ENCODE measurements at places on chromosomes 12 and 14.

GRCh38 chr12:82942521-82942920 is 255.8 kb downstream of the TMTC2 start:
- DNase-seq, result no peak

DNA sequence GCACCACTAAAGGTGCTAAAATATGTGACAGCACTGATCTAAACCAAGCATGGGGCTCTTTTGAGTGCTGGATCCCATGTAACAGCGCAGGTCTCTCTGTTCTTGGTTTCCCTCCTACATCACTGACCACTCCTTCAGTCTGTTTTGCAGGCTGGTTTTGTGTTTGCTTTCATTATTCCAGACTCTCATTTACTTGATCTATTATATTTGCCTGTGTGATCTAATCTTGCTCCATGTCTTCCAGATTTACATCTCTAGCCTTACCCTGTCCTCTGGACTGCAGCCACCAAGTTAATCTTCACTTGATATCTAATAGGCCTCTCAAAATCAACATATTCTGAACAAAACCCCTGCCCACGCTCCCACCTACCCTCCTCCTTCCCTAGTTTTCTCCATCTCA is 8.6 kb downstream of the GLIPR1 start:
- DNase-seq, result no peak

- no peak for DNase-seq
Measured at GRCh38 chr14:58656671-58657411, 19.1 kb downstream of the DACT1 start.

- no peak for DNase-seq
Measured at GRCh38 chr12:53292426-53292825, 2.9 kb upstream of the PFDN5 start.

GRCh38 chr14:52834440-52834842 is 43.0 kb upstream of the GNPNAT1 start:
- DNase-seq, result peak; percentile 88

- peak; percentile 22 for DNase-seq
Measured at GRCh38 chr12:50275556-50275955, 7.8 kb downstream of the LIMA1 start.

GRCh38 chr12:43179486-43179885 is 372.5 kb downstream of the ADAMTS20 start:
- DNase-seq, result no peak

GRCh38 chr14:67269298-67270060 is 28.2 kb downstream of the PALS1 start:
- no peak for DNase-seq

- DNase-seq, result no peak
Measured at GRCh38 chr14:25933731-25934130, 664.1 kb downstream of the NOVA1 start.

GRCh38 chr12:5873281-5873919 is 71.7 kb downstream of the ANO2 start:
- DNase-seq, result no peak

DNA sequence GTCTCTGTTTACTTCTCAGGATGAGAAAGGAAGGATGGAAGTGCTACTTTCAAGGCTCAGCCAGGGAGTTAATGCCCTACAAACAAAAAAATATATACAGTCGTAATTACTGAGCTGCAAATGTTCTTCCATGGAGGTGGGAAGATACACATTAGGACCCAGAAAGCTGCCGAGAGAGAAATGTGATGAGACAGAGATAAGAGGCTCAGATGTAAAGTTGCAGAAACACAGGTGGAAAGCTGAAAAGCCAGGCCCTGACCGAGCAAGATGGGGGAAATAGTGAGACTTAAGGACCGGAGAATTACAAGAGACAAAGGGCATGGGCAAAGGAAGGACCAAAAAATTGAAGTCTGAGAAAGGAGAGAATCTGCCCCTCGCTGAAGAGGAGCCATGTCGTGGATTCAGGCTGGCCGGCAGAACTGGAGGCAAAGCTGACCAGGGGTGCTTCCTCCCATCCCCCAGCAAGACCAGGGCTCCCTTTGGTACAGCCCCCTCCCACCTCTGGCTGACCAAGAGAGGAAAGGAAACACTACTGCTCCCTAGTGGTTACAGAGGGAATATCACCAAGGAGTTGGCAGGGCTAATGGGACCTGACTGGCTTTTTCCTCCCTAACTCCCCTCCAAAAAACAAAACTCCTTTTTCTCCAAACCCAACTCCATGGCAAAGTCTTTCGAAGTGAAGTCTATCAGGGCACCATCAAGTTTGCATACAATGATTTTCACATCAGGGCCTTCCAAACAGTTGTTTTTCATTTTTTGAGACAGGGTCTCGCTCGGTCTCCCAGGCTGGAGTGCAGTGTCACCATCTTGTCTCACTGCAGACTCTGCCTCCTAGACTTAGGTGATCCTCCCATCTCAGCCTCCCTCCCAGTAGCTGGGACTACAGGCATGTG is 12.1 kb downstream of the ZFHX2 start:
- no peak for DNase-seq

DNA sequence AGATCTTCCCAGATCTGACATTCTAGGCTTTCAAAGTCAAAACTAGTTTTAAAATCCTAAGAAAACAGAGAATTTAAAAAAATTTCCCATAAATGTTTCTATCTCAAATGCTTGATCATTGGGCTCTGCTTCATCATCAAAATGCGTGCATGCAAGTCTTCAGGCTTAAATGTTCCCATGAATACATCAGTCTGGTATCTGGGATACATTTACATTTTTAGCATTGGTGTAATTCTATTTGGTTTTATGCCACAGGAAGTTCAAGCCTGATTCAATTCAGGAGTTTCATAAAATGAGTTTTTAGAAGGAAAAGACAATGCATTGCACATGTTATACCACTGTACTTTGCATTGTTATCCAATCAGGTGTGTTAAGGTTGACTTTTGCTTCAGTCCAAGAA is 336.4 kb downstream of the PCNX1 start:
- no peak for DNase-seq

DNA sequence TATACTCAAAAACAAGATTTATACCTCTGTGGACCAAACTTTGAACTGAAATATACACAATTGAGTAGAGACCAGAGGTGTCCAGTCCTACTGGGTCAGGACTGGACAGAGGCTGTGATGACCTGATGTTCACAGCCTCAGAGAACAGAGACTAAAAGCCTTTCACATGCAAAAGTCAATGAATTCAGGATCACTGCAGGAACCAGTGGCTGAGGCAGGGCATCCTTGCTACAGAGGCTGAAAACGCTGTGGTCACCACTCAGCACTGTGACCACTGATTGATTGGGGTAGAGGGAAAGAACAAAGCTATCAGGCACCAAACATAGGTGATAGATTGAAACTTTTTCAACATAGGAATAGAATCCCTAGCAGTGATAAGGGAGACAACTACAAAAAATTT is 25.1 kb downstream of the GRIP1 start:
- DNase-seq, result no peak

GRCh38 chr12:49230176-49230804 is 34.6 kb upstream of the TUBA1C start:
- no peak for DNase-seq

All from NCI-H226 (cell line).